ENCODE measurements at places on chromosomes 6 and 20.

GRCh38 chr20:18632196-18632789 lies 44.4 kb downstream of the DTD1 start:
- DNase-seq, result peak; percentile 73

GRCh38 chr20:63738687-63739129 lies 868 bp upstream of the SLC2A4RG start:
- peak; percentile 91 for DNase-seq

DNA sequence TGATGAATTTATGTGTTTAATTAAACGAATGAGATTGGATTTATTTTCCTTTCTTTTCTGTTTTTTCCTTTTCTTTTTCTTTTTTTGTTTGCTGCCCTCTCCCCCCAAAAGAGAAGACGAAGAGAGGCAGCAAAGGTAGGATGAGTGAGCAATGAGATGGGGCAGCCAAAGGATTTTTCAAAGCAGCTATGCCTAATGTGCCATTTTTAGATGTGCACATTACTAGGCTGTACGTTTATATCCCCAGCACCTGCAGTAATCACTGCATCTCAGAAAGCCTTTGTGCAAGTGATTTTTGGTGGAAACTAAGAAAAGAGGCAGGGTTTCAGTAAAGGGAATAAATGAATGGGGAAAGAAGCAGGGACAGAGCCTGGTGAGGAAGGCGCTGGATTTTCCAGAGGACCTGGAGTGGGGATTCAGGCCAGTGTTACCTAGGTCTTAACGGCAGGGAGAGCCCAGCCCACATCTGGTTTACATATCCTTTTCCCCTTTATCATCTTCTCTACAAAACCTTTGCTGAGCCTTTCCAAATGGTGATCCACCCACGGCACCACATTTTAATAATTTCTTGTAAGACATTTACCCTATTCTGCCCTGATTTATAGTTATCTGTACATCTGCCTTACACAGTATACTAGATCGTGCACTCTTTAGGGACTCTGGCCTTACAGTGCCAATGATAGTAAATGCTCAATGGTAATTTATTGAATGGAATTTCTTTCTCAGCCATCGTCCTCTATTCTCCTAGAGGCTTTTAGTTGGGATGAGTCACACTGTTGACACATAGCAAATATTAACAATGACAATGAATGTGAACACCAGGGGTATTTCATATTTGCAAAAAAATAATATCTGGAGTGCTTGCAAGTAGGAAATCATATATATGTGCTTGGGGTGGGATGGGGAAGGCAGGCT lies 38.3 kb upstream of the ATXN1 start:
- DNase-seq, result no peak

DNA sequence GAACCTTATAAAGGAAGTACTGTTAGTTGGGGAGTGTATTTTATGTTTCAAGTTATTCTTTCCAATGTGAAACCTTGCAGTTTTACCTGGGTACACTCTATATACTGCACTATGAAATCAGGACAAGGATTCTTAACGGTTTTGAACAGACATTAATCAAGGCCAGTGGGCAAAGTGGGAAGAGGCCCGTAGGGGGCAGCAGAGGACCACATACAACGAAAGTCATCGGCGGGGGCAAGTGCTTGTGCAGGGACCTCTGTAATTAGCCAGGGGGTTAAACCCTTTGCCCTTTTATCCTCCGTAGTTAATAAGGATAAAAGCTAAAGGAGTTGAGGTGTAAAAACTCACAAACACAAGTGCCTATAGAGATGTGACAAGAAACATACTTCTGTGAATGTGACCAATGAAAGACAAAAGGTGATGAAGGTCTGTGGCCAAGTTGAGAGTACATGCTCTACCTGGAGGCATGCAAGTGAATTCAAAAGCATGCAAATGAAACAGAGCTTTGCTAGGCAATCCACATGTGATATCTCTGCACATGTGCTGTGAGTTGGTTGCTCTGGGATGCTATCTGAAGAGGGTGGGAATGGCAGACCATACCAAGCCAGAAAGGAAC lies 392.7 kb upstream of the MAN1A1 start:
- peak; percentile 61 for DNase-seq

- DNase-seq, result no peak
These were observed 54.1 kb downstream of the CTCFL start for GRCh38 chr20:57470666-57471495.

DNA sequence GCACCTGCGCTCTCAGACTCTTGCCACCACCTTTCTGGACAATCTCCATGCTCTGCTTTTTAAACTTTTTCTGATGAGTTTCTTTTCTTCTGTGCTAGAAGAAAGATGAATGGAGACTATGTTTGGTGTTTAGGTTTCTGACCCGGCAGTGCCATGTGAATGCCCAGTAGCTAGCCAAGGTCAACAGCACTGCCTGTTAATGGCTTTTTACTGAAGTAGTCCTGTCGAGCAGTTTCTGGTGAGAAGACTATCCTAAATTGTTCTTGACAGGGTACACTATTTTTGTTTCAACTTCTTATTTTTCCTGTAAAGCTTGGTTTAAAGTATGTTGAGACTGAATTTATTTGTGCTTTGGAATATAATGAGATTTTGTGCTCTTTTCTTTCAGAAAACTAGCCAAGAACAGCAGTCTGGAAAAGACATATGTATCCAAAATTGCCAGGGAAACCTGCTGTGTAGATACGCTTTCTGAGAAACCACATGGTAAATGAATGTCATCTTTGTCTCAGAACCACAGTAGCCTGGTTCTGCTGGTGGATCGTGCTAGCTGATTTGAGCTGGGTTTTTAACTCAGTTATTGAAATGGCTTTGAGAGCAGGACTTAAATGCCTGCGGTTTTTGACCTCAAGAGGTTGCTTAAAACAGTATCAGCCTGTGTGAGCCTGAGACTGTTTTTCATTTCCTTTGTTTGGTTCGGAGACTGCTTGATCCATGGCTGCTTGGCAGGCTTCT lies 48.1 kb downstream of the KCNS1 start:
- no peak for DNase-seq

DNA sequence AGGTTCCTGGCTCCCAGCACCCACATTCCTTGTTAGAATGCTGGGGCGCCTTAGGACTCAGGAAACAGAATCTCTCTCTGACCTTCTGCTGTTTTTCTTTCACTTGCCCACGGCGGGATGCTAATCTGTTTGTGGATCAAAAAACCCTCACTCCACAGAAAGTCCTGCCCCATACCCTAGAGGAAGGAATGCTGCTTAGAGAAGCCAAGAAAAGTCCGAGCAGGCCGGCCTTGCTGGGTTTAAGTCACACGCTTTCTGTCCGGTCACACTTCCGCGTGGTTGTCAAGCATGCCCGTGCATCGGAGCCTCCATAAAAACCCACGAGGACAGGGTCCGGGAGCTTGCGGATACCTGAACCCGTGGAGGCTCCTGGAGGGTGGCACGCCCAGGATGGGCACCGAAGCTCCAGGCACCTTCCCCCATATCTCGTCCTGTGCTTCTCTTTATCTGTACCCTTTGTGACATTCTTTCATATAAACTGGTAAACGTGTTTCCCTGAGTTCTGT lies 223.1 kb downstream of the NRN1 start:
- no peak for DNase-seq

GRCh38 chr6:73699676-73700459 lies 3.9 kb downstream of the CD109 start:
- no peak for DNase-seq

DNA sequence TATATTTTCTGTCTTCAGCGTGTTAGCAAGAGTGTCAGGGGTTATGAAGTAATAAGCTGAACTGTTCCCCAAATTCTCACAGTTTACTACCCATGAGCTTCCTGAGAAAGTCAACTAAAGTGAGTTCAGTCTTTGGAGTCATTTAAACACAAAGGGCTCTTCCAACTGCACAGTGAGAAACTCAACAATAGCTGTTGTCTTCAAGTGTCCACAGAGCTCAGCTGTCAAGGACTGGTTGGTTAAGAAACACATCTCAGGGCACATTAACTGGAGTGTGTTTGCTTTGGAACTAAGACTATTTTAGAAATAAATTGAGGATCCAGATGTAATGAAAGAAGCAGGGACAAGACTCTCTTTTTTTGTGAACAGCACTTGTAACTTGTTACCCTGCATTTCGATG lies 241.4 kb upstream of the SOX4 start:
- DNase-seq, result no peak

GRCh38 chr6:82415820-82416219 lies 52.2 kb downstream of the TPBG start:
- no peak for DNase-seq

GRCh38 chr20:62299666-62300236 lies 3.0 kb upstream of the ADRM1 start:
- DNase-seq, result no peak

- DNase-seq, result no peak
These were observed 164.0 kb downstream of the SOBP start for GRCh38 chr6:107653861-107654394.

DNA sequence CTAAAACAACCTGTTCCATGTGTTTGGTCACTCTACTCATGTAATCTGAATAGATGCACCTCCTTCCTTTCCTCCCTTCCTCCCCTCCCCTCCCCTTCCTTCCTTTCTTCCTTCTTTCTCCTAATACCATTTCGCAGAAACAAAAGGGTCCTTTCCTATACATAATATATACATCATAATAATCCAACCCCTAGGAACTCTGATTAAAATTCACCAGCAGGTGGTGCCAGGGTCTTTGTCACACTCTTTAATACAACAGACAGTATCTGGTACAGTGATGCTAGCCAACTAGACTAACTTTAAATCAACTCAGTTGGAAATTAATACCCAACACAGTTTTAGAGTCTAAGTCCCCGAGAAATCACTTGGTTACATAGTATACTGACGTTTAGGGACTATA lies 181.2 kb upstream of the SHLD1 start:
- DNase-seq, result no peak

- no peak for DNase-seq
These were observed 1302.8 kb upstream of the EYS start for GRCh38 chr6:67009818-67010217.

DNA sequence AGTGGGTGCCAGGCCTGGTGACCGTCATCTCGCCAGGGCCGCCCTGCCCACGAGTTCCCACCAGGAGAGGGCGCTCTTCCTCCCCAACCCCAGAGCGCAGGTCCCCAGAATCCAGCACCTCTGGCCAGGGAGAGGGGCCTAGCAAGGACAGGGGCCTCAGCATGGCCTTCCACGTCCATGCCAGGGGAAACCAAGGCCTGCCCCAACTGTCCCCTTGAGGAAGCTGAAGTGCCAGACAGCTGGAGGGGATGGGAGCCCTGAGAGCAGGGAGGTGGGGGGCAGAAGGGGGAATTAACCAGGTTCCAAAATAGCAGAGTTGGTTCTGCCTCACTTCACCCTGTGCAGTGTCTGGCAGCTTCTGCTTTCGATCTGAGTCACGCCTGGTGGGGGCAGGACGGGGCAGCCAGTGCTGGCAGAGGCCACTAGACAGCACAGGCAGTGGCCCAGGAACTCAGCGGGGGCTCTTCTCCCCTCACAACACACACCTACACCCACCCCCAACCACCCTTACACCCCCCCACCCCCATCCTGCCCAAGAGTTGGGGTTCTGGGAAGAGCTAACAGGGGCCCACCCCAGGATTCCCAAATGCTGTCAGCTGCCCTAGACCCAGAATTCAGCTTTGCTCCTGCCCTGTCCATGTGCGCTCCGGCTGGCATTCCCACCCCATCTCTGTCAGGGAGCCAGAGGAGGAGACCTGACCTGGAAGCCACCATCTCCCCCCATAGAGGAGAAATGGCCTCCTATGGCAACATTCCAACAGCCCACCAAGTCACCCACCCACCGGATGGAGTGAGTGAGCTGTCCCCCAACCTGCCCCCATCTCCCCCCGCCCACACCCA lies 29.2 kb downstream of the TFEB start:
- peak; percentile 81 for DNase-seq

- DNase-seq, result no peak
These were observed 133.2 kb upstream of the GLP1R start for GRCh38 chr6:38915205-38915925.

DNA sequence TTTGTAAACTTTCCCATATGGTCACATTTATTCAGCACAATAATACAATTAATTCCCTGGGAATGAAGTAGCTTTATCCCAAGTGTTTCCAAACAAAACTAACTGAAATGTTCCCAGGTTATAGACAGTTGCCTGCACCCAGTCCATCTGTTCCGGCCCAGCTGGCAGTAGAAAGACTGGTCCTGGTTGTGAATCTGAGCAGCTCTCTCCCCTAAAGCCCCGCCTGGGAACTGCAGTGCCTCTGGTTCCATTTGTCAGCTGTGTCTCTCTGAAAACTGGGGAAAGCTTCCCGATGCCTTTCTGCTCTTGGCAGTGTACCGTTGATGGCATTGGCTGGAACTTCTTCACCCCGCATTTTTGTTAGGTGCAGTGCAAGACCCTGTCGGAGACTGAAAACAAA lies 8.7 kb downstream of the MTHFD1L start:
- DNase-seq, result no peak

GRCh38 chr6:2639896-2640295 lies 110.8 kb downstream of the MYLK4 start:
- no peak for DNase-seq

- no peak for DNase-seq
These were observed 178.9 kb downstream of the SASH1 start for GRCh38 chr6:148521586-148521985.

- no peak for DNase-seq
These were observed 192.0 kb upstream of the IMPG1 start for GRCh38 chr6:76264468-76264867.

DNA sequence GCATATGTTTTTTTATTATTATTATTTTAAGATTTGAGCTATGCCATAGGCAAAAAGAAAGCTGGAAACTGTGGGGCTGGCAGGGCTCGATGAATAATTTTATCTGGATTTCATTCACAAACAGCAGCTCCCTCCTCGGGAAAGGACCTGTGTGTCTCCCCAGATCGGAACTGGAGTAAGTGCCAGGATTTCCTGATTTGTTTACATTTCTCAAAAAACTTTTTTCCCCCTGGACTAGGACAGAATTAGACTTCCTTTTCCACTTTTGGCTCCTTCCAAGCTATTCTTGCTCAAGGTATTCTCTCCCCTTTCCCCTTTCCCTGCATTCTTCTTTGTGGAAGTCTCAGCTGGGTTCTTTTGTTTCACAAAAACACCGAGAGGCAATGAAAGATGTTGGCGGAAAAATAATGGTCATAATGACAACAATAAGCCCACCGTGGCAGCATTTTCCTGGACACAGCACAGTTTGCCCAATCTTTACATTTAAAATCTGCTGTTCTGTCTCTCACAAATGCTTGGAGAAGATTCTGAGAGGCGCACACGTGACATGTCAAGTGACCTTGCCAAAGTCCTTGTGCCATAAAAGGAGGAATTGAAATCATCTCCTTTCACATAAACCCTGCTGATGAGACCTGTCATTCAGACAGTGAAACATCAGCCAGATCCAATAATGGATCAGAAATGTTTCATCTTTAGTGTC lies 85.8 kb upstream of the PREP start:
- DNase-seq, result no peak

DNA sequence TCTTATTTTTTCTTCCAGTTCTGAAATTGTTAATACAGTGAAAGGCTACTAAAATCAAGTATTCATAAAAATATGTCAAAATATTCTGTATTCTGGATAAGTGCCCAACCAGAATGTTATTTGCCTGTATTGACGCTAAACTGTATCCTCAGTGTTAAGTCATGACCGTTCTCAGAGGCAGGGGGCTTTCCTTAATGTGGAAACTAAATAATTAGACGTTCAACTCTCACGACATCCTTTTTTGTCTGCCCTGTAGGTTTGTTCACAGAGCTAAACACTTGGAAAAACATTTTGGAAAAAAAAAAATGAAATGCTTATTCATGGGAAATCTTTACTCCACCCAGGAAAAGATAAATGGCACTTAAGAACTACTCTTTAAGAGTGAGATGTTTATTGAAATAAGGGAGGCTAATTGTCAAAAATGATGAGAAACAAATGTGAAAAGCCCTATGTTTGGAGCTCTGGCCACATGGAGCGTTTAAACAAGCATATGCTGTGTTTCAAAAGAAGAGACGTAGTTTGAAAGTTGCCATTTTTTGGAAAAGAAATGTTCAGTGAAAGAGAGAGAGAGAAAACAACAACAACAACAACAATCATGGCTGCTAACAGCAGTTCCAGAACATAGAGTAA lies 453.1 kb upstream of the MARCKS start:
- no peak for DNase-seq

Data from right cardiac atrium (tissue), 5 donors.